ENCODE measurements at places on chromosomes 11 and 22.

DNA sequence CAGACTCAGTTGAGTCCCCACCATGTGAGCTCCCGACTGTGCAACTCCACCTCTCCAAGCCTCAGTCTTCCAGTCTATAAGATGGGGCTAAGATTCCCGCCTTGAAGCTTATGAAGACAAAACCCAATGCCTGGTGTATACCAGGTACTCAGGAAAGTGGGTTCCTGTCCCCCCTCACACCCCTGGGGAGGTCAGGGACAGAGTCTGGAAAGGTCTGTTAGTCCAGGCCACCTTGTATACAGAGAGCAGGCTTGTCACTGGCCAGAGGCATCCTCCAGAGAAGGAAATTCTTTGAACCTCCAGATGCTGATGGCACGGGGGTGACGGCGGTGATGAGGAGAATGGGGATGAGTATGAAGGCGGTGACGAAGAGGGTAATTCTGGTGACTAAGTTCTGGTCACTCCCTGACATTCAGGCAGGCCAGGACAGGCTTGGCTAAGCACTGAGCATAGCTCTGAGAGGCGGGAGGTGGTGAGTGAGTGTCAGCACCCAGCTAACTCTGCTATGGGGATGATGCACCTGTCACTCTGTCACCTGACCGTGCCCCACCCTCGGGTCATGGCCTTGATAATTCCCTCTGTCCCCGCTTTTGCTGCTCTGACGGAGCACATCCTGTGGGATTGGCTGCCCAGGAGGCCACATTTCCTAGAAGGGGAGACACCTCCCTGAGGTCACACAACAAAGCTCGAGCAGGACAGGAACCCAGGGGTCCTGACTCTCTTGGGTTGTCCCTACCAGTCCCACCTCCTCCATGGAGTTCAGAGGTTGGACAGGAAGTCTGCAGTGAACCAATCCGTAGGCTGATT is 30.9 kb upstream of the CSNK1E start:
- H3K4me1 ChIP-seq: peaks cover 3% of the 10 kb centered on the region
- no peak overlapping the region for H3K4me3 ChIP-seq
- no peak overlapping the region for H3K27ac ChIP-seq
- H3K36me3 ChIP-seq: no peaks in the 10 kb centered on the region

- no peaks in the 10 kb centered on the region for H3K4me1 ChIP-seq
- H3K27ac ChIP-seq: no peak overlapping the region
- no peak overlapping the region for H3K4me3 ChIP-seq
Measured at GRCh38 chr11:86869531-86869930, 69.2 kb downstream of the PRSS23 start.

DNA sequence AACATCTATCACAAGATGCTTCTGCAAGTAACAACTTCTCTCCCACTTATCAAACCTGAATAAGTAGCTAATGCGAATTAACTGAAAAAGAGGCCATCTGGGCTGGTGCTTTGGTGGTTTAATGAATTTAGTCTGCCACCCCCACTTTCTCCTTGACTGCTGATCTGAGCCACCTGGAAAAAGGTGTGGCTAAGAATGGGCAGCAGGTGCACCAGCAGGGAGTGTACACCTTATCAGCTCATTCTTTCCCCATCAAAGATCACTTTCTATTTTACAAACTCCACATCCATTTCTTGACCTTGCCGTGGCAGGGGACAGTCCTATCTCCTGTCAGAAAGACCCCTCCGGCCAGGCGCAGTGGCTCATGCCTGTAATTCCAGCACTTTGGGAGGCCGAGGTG is 6.5 kb downstream of the RFPL3 start:
- no peak overlapping the region for H3K27ac ChIP-seq
- no peak for DNase-seq
- no peak overlapping the region for H3K4me3 ChIP-seq
- H3K4me1 ChIP-seq: no peaks in the 10 kb centered on the region

GRCh38 chr11:3134651-3135480 is 30.2 kb downstream of the OSBPL5 start:
- no peak for DNase-seq
- H3K4me3 ChIP-seq: no peak overlapping the region
- no peaks in the 10 kb centered on the region for H3K36me3 ChIP-seq
- H3K27me3 ChIP-seq: no peaks in the 10 kb centered on the region
- no peaks in the 10 kb centered on the region for H3K4me1 ChIP-seq

DNA sequence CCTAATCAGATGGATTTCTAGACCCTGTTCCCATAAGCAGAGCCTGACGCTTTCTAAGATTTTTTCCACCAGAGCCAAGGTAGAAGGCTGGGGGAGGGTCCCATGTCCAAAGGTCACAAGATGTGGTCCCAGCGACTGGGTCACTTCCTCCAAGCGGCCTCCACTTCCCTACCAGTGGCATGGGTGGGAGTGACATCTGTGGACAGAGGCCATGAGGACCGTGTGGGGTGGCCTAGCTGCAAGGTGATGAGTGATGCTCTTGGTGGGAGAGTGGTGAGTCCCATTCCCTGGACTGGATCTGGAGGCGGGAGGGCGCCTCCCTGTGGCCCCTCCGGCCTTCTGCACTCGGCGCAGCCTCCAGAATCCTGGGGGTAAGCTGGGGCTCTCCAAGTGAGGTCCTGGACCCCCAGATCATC is 32.4 kb upstream of the PRR5 start:
- no peaks in the 10 kb centered on the region for H3K36me3 ChIP-seq
- peak overlapping the region; percentile 71 for H3K4me3 ChIP-seq
- H3K27ac ChIP-seq: peak overlapping the region; percentile 34
- H3K4me1 ChIP-seq: peaks cover 77% of the 10 kb centered on the region
- peaks cover 6% of the 10 kb centered on the region for H3K27me3 ChIP-seq

DNA sequence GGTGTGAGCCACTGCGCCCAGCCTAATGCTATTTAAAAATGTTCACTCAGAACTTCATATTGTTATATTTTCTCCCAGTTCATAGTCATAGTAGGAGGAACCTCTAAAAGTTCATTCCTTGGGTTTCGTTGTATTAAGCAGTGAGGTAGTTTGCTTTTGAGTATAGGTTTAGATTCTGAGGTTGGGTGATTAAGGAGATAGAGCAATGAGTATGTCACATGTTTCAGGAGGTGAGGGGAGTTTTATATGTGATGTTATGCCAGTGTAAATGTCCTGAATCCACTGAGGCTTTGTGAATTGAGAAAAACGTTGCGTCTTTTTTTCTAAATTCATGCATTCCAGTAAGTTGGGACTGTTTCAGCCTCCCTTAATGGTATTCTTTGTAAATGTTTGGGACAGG is 4.2 kb downstream of the UBE2L3 start:
- peaks cover 6% of the 10 kb centered on the region for H3K36me3 ChIP-seq
- peaks cover 75% of the 10 kb centered on the region for H3K4me1 ChIP-seq
- H3K27me3 ChIP-seq: peaks cover 1% of the 10 kb centered on the region
- H3K4me3 ChIP-seq: no peak overlapping the region
- no peak for DNase-seq

DNA sequence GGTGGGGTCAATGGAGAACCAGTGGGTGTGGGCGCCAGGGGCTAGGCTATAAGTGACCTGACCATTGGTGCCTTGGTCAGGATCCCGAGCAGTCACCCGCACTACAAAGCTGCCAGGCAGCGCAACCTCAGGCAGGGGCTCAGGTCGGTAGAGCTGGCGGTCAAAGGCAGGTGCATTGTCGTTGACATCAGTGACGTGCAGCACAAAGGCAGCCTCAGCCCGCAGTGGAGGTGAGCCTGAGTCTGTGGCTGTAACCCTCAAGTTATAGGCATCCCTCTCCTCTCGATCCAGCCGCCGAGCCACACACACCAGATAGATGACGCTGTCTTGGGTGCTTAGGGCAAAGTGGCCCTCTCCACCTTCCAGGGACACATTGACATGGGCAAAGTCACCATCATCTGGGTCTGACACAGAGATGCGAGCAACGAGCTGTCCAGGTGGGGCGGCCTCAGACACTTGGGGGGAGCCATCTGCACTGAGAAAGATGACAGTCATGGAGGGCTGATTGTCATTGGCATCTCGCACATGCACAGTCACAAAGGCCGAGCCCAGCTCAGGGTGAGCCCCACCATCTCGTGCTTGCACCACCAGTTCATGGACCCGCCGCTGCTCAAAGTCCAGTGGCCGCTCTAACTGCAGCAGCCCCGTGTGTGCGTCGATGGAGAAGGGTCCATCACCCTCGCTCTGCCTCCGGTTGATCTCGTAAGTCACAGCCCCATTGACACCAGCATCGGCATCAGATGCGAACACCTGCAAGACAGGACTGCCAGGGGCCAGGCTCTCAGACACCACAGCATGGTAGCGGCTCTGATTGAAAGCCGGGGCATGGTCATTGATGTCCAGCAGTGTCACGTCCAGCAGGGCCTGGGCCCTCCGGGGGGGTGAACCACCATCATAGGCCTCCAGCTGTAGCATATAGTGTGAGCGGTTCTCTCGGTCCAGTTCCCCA is 15.3 kb downstream of the DCHS1 start:
- peaks cover 2% of the 10 kb centered on the region for H3K4me1 ChIP-seq
- no peak for DNase-seq
- H3K27me3 ChIP-seq: peaks cover 16% of the 10 kb centered on the region

DNA sequence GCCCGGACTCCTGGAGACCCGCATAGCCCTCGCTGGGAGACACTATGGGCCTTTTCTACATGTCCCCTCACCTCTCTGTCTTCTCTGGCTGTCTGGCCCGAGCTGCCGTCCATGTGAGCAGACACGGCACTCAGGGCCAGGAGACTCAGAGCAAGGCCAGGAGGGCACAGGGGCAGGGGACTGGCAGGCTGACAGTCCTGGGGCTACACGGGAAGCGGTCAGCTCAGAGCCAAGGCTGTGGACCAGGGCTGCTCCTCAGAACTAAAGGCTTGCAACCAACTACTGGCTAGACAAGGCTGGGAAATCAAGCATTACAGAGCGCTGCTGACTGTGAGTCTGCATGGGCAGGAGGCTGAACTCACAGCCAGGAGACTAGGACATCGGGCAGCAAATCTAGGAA is 56.1 kb upstream of the CDON start:
- H3K4me3 ChIP-seq: no peak overlapping the region
- H3K27ac ChIP-seq: no peak overlapping the region
- no peak for DNase-seq
- no peaks in the 10 kb centered on the region for H3K4me1 ChIP-seq
- no peaks in the 10 kb centered on the region for H3K36me3 ChIP-seq
- H3K27me3 ChIP-seq: no peaks in the 10 kb centered on the region

DNA sequence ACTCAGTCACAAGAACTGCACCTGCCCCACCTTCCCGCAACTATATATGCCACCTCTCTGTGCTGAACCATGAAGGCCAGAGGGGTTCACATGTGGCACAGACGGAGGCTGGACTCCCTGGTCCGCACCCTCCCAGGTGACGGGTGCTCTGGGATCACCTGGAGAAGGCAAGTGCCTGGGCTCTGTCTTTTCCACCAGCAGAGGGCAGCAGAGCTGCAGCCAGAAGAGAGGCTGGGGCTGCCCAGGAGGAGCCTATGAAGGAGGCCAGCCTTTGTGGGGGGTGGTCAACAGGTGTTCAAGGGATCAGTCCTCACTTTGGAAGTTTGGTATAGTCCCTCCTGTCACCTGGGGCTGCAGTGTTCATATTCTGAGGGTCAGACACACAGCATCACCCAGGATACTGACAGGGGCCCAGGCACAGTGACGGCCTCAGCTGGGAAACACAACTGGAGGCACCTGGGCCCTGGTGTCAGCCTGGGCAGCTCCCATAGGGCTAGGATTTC is 39.2 kb upstream of the IGLL5 start:
- no peak overlapping the region for H3K4me3 ChIP-seq
- H3K27me3 ChIP-seq: no peaks in the 10 kb centered on the region
- no peaks in the 10 kb centered on the region for H3K36me3 ChIP-seq
- H3K27ac ChIP-seq: no peak overlapping the region

DNA sequence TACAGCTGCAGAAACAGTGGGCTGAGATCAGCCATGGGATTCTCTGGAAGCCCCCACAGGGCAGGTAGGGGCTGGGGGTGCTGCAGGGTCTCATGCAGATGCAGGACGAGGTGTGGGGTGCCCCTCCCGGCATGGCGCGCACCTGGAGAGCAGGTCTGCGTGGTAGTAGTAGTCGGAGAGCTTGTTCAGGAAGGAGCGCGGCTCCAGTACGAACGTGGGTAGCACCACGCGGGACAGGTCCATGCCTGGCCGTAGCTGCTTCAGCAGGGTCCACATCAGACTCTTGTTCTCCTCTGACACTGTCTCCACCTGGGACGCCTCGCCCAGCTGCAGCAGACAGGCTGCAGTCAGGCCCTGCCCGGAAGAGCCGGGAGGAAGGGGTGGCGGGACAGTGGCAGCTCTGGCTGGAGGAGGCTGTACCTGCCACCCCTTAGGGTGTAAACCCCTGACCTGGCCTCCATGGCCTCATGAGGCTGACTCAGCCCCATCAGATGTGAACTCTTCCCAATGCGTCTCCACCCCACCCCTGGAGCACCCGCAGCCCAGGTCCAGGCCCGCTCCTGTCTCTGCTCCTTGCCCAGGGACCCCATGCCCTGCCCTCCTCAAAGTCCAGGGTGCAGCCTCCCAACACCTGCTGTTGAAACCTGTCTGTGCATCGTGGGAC is 47.0 kb upstream of the CARS1 start:
- no peak for DNase-seq
- H3K36me3 ChIP-seq: peaks cover 11% of the 10 kb centered on the region
- H3K4me3 ChIP-seq: no peak overlapping the region
- no peak overlapping the region for H3K27ac ChIP-seq
- peaks cover 12% of the 10 kb centered on the region for H3K27me3 ChIP-seq

DNA sequence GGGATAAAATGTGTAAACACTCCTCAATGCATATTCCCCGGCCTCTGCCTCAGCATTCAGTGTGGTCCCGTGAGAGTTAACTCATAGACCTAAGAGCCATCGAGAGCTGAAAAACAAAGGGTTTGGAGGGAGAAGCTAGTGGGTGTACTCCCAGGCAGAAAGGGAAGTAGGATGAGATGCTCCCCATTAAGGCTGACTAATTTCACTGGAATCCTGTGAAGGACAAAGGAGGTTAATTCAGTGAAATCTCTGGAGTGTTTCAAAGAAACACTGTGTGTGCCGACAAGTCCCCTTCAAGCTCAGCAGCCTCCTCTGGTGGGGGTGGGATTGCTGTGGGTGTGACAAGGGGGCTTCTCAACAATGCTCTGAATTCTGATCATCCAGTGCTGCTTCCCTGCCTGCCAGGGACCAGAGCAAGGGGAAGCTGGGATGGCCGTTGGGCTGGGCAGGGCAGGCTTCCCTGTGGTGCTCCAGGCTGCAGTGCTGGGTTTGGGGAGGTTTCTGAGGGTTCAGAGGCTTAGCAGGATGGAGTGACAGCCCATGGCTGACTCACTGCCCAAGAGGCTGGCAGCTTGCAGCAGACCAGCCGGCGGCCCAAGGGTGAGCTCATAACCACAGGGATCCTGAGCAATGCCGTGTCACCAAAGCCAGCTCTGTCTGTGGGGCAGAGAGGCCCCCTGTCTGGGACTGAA is 61.4 kb upstream of the BMAL1 start:
- no peaks in the 10 kb centered on the region for H3K4me1 ChIP-seq
- no peaks in the 10 kb centered on the region for H3K36me3 ChIP-seq
- H3K4me3 ChIP-seq: no peak overlapping the region
- H3K27ac ChIP-seq: no peak overlapping the region

DNA sequence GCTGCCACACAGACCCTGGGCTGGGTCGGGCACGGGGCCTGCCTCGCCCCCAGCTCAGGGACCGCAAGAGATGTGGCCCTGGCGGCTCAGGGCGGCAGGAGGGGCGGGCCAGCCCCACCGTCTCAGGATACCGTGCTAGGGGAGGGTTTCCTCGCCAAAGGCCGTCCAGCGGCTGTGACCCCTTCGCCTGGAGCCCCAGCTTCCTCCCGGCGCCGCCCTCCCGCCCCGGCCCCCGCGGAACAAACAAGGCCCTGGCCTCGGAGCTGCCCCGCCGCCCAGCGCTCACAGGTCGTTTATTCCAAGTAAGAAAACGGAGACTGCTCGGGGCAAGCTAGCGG is 543 bp upstream of the AP2A2 start:
- peaks cover 27% of the 10 kb centered on the region for H3K4me1 ChIP-seq
- no peak overlapping the region for H3K4me3 ChIP-seq
- no peaks in the 10 kb centered on the region for H3K27me3 ChIP-seq
- H3K27ac ChIP-seq: no peak overlapping the region
